Stimulated activated CD8-positive, alpha-beta memory T cell treated with anti-CD3 and anti-CD28 coated beads, Interleukin-15, amount 100 ng/mL, for 24 hours (primary cell): ENCODE measurements at places on chromosomes 11 and 22.

- no peak for DNase-seq
Measured at GRCh38 chr11:36119300-36119699, 169.9 kb downstream of the COMMD9 start.

GRCh38 chr11:13333456-13333957 lies 55.9 kb downstream of the BMAL1 start:
- DNase-seq: no peak

DNA sequence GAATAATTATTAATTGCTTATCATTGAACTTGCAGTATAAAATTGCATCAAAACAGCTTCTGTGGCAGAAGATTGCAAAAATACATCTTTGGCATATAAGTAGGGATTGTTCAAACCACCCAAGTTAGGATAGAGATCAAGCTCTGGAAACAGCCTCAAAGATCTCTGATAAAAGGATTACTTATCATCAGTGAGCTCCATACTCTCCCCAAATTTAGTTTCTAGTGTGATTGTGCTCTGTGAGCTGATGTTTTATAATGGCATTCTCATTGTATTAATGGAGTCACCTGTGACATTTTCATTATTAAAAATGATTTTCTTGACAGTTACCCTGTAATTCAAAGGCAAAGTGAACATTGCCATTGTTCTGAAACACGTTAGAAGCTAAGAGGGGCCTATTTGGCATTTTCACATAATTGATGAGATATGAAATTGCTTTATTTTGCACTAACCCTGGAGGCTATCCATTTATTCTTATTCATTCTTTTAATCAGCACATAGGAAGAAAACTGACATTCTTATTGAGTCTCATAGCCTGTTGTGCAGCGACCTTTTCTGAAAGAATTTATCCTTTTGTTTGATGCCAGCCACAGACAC lies 626.3 kb upstream of the ANO5 start:
- DNase-seq: no peak

GRCh38 chr11:131815590-131815989 lies 445.2 kb downstream of the NTM start:
- no peak for DNase-seq

GRCh38 chr11:8800520-8801110 lies 110.4 kb upstream of the AKIP1 start:
- DNase-seq: no peak

DNA sequence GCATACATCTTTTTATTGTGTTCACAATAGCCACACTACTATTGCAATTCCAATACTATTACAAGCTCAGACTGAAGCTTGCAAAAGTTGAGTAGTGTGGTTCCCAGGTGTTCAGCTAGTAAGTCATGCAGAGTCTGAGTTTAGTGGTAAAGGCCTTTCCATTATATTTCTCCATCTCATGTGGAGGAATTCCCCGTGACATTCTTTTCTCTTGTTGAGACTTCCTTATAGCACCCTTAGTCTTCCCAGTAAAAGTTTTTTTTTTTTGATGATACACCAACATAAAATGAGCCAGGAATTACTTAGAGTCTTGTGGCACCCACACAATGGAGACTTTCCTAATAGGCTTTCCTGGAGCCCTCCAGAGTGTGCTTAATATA lies 110.8 kb downstream of the UVRAG start:
- DNase-seq: no peak

DNA sequence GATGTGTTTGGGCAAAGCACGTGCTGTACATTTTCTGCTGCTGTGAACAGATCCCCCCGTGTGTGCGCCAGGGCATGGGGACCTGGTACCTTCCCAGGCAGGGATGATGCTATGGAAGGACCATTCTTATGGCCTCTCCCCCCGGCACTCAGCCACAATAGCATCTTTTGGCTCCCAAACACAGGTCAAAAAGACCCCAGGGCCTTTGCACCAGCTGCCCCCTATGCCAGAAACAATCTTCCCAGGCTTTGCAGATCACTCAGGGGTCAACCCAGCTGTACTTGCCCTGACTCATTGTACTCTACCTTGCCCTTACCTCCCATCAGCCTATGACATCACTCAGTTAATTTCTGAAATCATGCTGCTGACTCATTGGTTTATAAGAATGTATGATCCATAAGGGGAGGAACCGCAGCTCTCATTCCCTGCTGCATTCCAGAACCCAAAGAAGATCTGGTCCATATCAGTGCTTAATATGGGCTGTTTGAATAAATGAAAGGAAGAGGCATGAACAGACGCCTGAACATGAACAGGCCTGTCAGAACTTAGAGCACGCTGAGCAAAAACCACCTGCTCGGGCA lies 100.7 kb downstream of the CELSR1 start:
- DNase-seq: no peak

DNA sequence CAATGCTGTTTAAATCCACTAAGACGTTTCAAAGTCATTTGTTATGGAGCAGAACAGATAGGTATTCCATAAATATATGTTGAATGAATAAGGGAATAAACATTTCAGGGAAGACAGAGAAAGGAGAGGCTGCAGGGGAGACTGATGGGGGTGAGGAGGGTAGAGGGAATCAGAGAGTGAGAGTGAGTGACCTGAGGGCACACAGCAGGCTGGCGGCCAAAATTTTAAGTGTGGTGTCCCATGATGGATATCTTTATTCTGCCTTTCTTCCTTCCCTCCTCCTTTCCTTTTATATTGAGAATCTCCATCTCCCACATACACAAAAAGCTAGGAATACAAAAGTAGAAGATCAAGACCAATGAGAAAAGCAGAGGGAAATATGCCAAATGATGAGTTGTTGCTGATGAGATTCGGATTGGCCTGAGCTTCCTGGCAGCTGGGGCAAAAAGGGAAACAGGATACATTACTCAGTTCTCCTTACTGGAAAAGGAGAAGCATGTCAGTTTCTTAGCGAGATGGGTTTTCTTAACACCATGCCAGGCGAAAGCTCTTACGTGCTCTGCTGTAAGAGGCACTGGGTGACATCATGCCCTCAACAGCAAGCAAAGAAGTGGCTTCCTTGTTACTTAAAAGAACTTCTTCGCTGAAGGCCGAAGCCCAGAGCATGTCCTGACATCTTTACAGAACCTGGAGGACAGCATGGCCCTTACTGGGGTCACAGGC lies 11.2 kb upstream of the CYTH4 start:
- DNase-seq: no peak

GRCh38 chr11:58068655-58069054 lies 37.9 kb downstream of the OR6Q1 start:
- DNase-seq: no peak
